Putamen (tissue), 1 donor: ENCODE measurements at places on chromosomes 11 and 22.

DNA sequence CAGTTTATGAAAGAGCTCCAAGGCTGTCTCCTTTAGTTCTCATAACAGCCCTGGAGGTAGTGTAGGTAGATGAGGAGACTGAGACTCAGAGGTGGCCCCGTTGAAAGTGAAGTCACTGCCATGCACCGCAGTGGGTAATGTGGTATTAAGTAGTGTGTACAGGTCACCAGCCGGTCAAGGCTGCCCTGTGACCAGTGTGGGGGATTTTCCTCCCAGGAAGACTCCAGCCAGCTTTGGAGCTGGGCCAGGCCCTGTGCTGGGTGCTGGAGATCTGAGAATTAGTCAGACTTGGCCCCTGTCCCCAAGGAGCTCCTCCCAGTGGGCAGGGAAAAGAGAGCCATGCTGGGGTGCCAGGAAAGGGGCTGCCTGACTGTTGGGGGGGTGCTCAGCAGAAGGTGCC, 5.3 kb downstream of the OMP start:
- DNase-seq: no peak

DNA sequence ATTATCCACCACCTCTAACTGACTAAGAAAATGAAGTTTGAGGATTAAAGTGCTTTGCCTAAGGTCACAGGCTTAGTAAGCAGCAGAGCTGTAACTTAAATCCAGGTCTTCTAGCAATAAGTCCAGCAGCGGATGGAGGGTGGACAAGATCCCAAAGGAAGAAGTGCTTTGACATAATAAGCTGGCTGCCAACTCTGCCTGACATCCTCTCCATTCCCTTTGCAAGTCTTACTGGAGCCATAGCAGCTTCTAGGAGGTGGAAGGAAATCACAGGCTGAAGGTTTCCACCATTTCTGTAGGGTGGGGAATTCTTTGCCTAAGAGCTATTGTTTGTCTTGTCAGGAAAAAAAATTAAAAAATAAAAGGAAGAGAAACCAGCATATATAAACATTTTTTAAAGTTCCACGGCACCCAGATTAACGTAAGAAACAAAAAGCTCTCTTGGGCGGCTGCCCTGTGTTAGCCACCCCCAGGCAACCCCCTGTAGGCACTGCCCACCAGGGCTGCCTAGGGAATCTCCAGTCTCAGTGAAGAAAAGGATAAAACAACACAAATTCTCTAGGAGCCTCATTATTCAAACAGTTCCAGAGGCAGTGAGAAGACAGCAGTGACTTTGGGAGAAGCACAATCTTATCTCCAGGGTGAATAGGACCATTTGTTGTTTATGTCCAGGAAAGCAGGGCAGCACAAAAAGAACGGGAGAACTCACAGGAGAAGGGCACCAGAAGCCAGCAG, 380.8 kb upstream of the CADM1 start:
- no peak for DNase-seq

DNA sequence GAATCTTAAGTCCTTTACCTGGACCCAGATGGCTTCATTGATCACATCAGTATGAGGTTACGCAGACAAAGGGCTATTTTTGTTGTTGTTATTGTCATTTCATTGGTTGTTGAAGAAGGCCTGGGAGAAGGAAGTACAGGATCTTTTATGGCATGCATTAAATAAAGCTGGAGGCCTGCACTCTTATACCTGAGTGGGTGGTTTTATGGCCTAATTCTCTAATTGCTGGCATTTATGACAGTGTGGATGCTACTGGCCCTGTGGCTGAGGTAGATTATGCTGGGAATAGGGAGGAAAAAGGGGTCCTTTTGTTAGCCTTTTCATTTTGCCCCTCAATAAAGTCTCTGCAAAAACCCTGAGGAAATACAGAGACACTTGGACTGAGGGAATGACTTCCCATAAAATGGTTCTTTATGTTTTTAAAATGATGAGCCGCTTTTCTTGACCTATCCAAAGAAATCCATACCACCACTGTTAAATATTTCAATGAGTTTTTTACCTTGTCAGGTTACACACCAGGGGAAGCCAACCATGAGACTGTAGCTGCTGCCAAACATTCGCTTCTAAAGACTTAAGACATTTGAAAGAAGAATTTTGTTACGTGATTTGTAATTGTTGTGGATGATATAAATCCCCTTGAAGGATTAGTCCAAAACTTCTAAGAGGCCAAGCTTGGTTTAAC, 6.8 kb downstream of the KMT2A start:
- no peak for DNase-seq

- DNase-seq: no peak
These were observed 52.9 kb upstream of the AMOTL1 start for GRCh38 chr11:94715225-94715624.

- DNase-seq: no peak
These were observed 80.4 kb upstream of the EED start for GRCh38 chr11:86164106-86164505.

GRCh38 chr11:20070459-20070858, 89.8 kb downstream of the DBX1 start:
- no peak for DNase-seq

DNA sequence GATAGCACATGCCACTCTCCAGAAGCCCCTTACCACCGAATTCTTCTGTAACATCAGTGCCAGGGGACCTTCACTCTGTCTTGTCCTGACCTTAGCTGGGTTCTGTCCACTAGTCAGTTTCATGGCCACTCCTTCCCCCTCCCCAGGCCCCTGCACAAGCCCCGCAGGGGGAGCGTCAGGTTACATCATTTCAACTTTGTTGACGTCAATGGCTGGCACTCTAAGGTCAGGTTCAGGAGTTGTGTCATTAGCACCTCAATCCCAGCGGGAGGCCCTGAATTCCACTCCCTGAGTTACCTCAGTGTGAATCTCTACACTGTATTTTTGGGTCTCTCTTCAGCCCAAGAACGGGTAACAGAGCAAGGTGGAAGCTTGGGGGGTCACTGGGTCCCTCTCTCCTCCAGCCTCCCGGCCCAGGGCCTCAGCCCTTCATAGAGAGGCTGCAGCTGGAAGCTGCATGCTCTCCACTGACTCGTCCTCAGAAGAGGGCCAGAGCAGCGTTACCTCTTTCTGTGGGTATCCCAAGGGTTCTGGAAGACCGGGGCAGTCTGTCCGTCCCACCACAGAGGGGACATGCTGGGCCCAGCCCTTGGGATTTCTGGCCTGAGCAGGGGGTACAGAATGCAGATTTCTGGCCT, 10.3 kb downstream of the USH1C start:
- DNase-seq: no peak

GRCh38 chr11:78733031-78733430, 158.4 kb upstream of the NARS2 start:
- DNase-seq: no peak

DNA sequence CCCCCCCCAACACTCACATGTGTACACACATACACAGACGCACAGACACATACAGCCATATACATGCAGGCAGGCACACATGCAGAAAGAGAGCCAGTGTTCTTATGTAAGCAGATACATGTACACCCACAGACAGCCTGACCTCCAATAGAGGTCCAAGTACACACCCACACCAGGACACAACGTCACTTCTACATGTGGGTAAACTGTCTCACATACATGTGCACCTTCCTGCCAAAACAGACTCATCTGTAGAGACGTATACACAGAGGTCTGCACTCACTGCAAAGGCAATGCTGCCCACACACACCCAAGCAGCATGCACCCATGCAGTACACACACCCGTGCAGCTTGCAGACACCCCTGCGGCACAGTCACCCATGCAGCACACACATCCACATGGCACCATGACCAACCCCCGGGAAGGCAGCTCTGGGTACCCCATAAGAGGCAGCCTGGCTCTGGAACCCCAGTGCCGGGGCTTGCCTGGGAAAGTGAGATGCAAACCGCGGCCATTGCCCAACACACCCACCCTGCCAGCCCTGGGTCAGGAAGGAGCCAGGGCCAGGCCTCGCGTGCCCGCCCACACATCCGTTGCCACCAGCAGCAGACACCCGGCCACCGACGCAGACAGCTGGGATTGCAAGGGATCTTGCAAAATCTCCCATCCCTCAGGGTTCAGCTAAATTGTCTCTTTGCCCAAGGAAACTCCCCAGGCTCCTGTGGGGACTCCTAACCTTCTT, 10.1 kb downstream of the CASTOR1 start:
- no peak for DNase-seq

DNA sequence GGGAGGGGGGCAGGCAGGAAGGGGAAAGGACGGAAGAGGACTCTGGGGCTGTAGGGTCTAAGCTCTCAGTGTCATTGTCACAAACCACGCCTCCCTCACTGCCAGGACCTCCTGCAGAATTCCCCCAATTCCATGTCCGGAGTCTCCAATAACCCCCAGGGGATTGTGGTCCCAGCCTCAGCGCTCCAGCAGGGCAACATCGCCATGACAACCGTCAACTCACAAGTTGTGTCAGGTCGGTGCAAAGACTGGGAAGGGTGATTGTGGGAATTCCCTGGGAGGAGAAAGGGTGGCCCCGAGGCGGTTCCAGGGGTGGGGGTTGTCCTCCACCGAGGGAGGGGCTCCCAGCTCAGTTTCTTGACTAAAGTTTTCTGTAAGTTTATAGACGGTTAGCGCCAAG, 86.0 kb downstream of the FEZ1 start:
- DNase-seq: no peak

- DNase-seq: no peak
These were observed 6.5 kb upstream of the ST3GAL4 start for GRCh38 chr11:126348806-126349582.

GRCh38 chr11:124756033-124756752, 4.1 kb upstream of the VSIG2 start:
- DNase-seq: no peak

- no peak for DNase-seq
These were observed 10.7 kb downstream of the SAA4 start for GRCh38 chr11:18225913-18226312.

DNA sequence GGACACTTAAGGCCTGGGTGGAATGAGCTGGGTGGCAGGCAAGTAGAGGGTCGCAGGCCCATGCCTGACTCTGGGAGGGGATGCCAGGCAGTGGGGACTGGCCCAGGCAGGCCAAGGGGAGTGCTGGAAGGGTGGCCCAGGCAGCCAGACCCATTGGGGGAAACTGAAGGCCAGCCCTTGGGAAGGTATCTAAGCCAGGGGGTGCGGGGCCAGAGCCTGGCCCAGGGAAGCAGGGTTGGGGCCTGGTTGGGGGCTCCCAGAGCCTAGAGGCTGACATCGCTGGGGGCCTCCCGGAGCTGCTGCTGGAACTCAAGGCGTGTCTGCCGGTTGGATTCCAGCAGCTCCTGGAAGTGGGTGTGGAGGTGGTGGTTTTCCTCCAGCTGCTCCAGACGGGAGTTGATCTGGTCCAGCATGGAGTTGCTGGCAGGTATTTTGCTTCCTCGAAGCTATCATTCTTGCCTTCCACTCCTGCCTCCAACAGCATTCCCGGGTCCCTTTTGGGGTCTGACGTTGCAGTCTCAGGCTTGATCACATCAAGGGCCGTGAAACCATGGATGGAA, 35.3 kb upstream of the XBP1 start:
- no peak for DNase-seq

DNA sequence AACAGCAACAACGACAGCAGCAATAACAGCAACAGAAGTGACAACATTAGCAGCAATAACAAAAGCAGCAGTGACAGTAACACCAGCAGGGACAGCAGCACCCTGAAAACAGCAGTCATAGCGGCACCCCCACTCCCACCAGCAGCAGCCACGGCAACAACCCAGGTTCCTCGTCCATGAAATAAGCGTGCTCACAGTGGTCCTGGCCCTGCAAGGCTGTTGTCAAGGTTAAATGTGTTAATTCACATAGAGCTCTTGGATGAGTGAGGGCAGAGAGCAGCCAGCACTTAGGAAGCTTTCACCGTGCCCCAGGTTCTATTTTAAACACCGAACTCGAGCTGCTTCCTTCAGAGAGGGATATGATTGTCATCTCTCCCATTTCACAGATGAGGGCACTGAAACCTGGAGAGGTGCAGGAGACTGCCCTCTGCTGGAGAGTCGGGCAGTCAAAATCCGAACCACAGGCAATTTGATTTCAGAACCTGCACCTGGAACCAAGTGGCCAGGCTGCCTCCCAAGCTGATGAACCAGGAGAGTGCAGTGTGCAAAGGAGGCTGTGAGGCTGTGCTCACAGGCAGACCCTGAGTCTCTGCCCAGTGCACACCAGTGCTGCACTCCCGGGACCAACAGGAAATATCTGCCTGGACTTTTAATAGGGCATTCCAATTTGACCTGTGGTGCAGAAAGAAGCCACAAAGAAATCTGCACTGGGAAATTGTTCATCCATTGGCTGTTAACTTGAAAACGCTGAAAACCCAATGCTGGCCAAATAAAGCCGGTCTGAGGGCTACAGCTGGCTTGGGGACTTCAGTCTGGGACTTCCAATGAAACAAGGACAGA, 22.9 kb upstream of the FGF3 start:
- DNase-seq: no peak

GRCh38 chr11:72621008-72621610, 53.1 kb downstream of the PDE2A start:
- DNase-seq: no peak

GRCh38 chr11:59556917-59557348, 45.6 kb downstream of the OR4D9 start:
- DNase-seq: no peak

- DNase-seq: no peak
These were observed 29.7 kb upstream of the PICK1 start for GRCh38 chr22:38027487-38027886.

- no peak for DNase-seq
These were observed 7.3 kb downstream of the STARD10 start for GRCh38 chr11:72786305-72787215.

DNA sequence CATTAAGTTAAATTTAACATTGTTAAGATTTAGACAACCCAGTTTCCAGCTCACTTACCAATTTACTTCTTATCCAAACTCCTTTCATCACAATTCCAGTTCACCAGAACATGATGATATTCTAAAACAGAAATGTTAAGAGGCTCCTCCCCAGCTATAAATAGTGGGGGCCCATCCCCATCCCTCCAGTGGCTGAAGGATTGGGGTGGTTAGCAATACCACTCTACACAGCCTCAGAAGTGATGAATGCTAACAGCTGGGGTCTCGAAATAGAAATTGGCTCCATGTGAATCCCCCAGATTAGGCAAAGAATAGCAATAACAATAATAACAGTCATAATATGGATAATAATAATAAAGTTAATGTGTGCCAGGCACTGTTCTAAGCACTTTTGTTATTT, 97.9 kb upstream of the NCAM1 start:
- DNase-seq: no peak

GRCh38 chr11:18455686-18456372, at the start of gene LDHAL6A:
TSS of gene LDHAL6A (plus strand) at chr11:18455856. CDS start at chr11:18456681, 825 bp downstream.
- DNase-seq: no peak

DNA sequence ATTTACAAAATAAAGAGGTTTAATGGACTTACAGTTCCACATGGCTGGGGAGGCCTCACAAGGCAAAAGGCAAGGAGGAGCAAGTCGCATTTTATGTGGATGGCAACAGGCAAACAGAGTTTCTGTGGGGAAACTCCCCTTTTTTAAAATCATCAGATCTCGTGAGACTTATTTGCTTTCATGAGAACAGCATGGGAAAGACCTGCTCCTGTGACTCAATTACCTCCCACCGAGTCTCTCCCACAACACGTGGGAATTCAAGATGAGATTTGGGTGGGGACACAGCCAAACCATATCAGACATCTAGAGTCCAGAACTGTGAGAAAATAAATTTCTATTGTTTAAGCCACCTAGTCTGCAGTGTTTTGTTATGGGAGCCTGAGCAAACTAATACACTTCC, 80.8 kb downstream of the ME3 start:
- DNase-seq: no peak
